ENCODE measurements at places on chromosomes 12 and 14. TPM values are rescaled to one million over a fixed set of nuclear protein-coding genes. Genes with fewer than 3 reads are reported as not detected.

DNA sequence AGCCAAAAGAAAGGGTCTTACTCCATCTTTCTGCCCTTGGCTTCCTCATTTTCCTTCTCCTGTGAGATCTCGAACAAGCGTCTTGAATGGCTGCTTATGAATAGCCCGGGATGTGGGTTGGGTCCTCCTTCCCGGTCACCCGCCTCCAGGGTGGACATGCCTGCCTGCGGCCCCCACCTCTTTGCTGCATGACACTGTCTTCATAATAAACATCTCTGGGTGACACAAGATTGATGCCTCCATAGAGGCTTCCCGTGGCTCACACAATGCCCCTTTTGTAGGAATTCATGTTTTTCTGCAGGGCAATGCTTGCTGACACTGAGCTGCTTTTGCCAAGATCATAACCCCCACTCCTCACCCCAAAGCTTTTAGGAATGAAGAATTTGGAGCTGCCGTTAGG, 125.9 kb downstream of the ZNF664 start:
- DNase-seq = no peak

- no peak for DNase-seq
Observed at GRCh38 chr12:104721039-104721405, 237.1 kb downstream of the SLC41A2 start.

DNA sequence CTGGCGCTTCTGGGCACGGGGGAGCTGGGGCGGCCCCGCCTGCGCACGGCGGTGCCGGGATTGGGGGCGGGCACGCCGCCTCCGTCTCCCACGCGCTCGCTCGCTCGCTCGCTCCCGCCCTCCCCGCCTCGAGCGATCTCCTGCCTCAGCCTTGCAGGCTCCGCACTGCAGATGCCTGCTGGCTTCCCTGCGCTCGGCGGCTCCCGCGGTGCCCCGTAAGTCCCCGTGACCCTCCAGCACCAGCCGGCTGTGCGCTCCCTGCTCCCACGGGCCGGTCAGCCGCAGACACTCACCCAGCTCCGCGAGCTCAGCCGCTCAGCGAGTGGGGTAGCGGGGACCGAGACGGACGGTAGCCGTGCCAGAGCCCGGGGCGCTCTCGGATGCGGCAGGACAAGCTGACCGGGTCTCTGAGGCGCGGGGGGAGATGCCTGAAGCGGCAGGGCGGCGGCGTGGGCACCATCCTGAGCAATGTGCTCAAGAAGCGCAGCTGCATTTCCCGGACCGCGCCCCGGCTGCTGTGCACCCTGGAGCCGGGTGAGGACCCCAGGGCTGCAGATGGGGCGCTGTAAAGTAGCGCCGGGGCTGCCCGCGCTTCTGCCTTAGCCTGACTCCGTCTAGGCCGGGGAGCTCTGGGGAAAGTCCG, at the start of gene TBC1D30:
TBC1D30 (plus strand) TSS at position 148 of the 643 bp plus-strand sequence; CDS start at position 381, 233 bp downstream.
- DNase-seq = no peak

The WNT1 gene
- not detected for polyA plus RNA-seq

The SMIM41 gene
- polyA plus RNA-seq = not detected

All from left renal pelvis (tissue), 4 donors.